Occipital lobe (tissue), 3 donors: ENCODE measurements at places on chromosomes 4 and X.

DNA sequence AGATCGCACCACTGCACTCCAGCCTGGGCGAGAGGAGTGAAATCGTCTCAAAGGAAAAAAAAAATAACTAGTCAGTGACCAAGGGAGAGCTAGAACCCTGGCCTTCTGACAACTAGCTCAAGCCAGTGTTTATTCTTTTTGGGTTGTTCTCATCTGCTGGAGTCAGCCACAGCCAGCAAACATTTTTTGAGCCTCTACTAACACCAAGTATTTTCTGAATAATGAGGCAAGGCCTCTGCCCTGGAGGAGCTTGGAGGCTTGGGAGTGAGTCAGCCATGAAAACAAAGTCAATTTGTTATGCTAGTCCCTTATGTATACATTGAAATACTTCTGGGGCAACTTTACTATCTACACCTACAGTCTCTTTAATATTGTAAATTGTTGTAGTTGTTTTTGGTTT lies 46.5 kb downstream of the TMA16 start:
- DNase-seq: no peak

DNA sequence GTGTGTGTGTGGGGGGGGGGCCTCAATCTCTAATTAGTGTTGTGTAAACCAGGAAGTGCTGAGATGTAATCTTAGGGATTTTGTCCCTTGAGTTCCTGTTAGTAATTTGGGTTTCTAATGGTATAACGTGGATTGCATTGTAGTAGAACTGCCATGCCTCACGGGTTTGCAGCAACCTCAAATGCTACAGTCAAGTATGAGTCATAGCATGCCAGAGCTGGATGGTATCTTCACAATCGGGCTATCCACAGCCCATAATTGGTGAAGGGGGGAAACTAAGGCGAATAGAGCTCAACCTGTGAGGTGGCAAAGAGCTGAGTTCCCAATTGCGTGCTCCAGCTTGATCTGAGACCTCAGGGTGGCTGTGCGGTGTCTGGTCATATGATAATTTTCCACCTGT lies 2.2 kb upstream of the FMR1NB start:
- no peak for DNase-seq

- peak; percentile 13 for DNase-seq
Measured at GRCh38 chrX:110944751-110945675, 149.4 kb upstream of the CHRDL1 start.

- DNase-seq: no peak
Measured at GRCh38 chrX:47633689-47634590, 4.2 kb upstream of the CFP start.

- no peak for DNase-seq
Measured at GRCh38 chr4:168486912-168487281, 6.6 kb upstream of the DDX60L start.

GRCh38 chr4:105181259-105181658 lies 34.6 kb downstream of the TET2 start:
- DNase-seq: no peak

DNA sequence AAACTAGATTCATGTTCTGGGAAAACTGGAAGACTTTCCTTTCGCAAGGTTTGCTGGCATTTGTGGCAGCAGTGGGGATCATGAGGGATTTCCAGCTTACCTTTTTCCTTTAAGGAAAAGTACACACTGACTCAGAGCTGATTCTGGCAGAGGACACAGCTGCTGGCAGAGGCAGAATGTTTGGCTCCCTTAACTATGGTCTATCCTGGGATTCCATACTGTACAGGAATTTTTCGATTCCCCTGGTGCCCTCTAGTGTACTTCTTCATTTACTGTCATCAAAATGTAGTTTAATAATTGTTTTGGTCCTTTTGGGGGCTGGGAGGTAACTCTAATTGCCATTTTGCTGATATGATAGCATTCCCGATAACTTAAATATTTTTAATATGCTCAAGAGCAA lies 152.7 kb downstream of the GABRG1 start:
- no peak for DNase-seq

DNA sequence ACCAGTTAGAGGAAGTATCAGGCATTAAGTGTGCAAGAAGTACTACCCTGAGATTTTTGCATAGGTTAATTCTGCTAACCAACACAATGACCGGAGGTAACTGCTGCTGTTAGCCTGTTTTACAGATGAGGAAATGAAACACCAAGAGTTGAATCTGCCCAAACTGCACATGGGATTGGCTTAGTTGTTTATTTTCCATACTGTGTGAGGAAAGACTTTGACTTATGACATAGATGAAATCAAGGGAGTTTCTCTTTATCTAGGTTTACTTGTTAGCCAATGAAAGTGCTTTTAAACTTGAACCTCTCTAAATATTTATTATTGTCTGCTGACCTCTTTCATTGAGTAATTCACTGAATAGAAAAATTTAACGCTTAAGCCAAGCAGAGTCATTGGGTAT lies 10.3 kb downstream of the GUCY1B1 start:
- DNase-seq: no peak

DNA sequence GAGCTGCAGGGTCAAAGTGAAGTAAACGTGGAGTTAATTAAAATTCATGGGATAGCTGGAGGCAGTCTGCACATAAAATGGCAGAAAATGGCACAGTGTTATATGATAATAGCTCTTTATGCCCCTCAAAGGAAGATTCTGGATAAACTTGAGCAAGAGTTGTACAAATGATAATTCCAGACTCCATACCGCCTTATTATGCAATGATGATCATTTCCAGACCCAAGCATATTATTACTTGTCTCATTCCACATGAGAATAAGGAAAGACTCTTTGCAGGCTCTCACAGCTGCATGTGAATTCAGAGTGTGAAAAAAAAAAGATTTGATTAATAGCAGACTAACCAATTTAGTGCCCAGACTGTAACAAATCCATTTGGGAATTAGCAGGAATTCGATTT lies 105.4 kb downstream of the STK32B start:
- no peak for DNase-seq

DNA sequence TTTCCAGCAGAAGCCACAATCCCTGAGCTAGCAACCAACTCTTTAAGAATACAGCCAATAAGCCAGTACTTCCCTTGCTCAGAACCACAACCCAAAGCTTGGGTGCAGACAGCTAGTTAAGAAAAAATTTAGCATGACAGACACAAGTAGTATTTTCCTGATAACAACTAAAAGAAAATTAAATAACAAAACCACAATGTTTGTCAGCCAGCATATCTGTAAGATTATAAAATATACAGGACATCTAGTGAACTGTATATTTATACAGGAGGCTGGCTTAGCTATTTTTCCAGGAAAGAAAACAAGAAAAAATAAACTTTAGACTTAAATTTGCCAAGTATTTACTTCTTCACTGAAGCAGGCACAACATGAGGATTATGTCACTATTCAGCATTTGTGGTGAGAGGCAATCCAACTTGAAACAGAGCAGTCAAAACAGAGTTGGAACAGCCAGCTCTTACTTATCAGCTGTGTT lies 6.6 kb downstream of the PF4V1 start:
- no peak for DNase-seq

DNA sequence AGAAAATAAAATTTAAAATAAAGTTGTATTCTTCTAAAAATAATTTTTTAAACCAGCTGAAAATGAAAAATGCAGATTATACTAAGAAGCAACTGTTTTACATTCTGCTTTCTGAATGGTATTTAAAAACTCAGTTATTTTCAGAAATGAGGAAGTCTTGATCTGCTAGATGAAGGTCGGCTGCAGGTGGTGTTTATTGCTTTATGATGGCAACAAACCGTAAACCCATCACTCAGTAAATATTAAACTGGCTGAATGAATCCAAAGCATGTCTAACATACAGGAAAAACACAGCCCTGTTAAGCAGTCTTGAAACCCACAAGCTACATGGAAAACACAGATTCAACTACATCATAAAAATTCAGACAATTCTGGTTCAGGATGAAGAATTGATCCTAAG lies 29.3 kb downstream of the DYNLT3 start:
- no peak for DNase-seq

DNA sequence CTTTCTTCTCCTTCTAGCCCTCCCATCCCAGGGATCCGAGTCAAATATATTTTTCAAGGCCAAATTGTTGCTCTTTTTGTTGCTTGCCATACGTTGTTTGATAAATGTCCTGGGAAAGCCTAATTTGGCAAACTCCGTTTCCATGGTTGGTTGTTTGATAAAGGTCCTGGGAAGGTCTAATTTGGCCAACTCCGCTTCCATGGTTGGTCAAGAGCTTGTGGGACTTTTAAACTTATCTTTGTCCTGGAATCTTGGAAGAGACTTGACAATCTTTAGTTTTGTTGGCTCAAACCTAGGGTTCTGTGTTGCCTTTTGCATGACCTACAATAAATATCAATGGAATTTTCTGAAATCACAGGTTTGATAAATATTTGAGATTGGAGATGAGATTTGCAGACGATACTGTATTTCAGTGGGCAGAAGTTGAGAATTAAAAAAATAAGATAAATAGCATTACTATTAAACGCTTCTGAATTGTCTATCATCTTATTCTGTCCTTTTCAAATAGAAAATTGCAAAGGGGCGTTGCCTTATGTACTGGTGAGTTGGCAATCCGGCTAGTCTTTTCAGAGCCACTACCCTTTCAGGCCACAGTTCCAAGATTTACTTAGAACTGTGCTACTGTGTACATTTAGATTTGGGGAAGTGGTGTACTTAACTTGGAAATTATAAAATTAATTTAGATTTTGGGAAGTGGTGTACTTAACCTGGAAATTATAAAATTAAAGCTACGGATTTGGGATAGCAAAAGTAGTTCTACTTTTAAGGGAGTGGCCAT lies 804 bp downstream of the OSTC start:
- no peak for DNase-seq

- DNase-seq: no peak
Measured at GRCh38 chrX:123476611-123477219, 256.1 kb downstream of the THOC2 start.

GRCh38 chr4:57612279-57612678 lies 502.1 kb upstream of the IGFBP7 start:
- no peak for DNase-seq

DNA sequence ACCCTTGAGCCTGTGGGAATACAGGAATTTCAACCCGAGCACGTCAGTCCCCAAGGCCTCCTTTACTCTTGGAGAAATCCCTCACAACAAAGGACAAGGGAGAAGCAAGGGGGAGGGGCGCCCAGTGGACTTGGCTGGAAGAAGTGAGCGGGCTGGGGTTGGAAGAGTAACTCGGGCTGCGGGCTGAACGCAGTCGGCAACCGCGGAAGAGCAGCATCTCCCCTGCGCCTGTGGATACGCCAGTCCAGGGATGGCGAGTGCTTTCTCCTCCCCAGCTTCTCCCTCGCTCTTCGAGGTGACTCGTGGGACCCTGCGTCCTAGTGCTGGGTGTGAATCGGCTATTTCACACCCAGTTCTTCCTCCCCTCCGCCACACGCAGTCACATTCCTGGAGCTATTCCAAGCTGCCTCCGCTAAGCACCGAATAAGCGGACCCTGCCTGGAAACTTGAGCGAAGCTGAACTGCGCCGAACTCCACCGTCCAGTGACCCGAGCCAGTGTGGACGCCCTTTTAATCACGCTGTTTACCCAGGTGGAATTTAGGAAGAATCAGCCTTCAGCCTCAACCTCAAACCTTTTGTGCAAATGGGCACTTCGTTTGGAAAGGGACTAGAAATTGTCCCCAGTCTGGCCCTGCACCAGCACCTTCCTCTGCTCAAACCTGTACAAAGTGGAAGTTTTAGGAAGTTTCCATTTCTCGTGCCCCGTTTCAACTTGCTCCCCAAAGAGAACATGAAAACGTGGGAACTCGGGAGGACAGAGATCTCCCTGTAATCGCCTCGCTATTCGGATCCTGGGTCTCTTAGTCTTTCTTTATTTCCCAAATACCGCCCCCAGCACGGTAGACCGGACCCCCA lies 64.3 kb upstream of the WDR17 start:
- peak; percentile 54 for DNase-seq

GRCh38 chr4:15832523-15833451 lies 54.7 kb downstream of the CD38 start:
- DNase-seq: no peak

- no peak for DNase-seq
Measured at GRCh38 chr4:26762650-26763049, 98.0 kb upstream of the STIM2 start.

GRCh38 chrX:116436358-116436816 lies at the start of gene SLC6A14:
Gene SLC6A14, plus strand, starts transcription at chrX:116436606. Its CDS starts 104 bp downstream, at chrX:116436710.
- no peak for DNase-seq

GRCh38 chrX:13649838-13650237 lies 3.1 kb upstream of the TCEANC start:
- DNase-seq: no peak

GRCh38 chr4:147206807-147207206 lies 261.1 kb upstream of the TTC29 start:
- no peak for DNase-seq

- no peak for DNase-seq
Measured at GRCh38 chr4:78293821-78294301, 236.7 kb downstream of the FRAS1 start.

GRCh38 chr4:60805500-60806313 lies 394.4 kb upstream of the ADGRL3 start:
- no peak for DNase-seq

- no peak for DNase-seq
Measured at GRCh38 chr4:47736555-47736954, 101.3 kb downstream of the CORIN start.

DNA sequence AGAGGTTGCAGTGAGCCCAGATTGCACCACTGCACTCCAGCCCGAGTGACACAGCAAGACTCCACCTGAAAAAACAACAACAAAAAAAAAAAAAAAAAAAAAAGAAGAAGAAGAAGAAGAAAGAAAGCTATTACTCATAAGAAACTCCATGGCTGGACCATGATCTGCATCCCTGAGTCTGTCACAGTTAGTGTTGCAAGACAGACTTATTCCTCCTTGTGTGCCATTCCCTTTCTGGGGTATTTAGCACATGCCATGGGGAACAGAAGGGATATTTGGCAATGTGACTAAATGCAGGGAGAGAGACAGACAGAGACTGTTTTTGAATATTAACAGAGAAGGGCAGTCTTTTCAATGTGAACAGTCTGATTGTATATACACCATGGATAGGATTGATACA lies 16.7 kb upstream of the PDS5A start:
- no peak for DNase-seq

- DNase-seq: no peak
Measured at GRCh38 chr4:124931050-124931449, 218.5 kb upstream of the ANKRD50 start.

- no peak for DNase-seq
Measured at GRCh38 chr4:163395055-163395454, 51.4 kb downstream of the NPY5R start.

GRCh38 chr4:73086095-73086868 lies 16.8 kb upstream of the COX18 start:
- DNase-seq: no peak

GRCh38 chr4:142373610-142374009 lies 472.5 kb downstream of the INPP4B start:
- no peak for DNase-seq

DNA sequence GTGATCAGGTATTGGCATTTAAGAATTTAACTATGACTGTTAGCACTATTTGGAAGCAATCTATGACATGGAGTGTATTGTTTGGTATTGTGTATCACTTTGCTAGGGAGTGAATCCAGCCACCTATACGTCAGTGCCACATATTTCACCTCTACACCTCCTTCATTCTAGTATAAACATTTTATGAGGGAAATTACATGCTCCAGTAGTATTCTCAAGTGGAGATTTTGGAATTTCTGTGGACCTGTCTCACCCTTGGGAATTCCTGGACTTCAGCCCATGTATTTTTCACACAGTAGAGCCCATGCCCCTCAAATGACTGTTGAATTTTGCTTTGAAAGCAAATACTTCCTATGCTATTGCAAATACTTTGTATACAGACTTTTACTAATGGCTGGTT lies 11.3 kb downstream of the BST1 start:
- DNase-seq: no peak
